ENCODE measurements at places on chromosomes 3 and 15.

- no peak for DNase-seq
These were observed 146.9 kb upstream of the RARB start for GRCh38 chr3:25281041-25281731.

DNA sequence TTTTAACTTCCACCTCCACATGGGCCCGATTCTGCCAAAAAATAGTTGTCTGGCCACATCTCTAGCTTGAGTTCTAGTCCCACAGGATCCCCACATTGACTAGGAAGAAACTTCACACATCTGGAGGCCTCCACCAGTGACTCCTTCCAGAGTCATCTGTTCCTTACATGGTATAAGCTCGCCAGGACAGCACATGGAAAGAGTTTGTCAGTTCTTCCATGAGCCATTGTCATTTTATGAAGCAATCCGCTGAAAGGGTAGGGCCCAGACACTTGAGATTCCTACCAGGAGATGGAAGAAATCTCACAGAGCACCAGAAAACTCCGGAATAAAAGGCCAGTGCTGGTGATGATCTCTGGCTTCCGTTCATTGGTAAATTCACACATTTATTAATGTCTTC is 350.5 kb upstream of the ICE2 start:
- DNase-seq, result no peak

DNA sequence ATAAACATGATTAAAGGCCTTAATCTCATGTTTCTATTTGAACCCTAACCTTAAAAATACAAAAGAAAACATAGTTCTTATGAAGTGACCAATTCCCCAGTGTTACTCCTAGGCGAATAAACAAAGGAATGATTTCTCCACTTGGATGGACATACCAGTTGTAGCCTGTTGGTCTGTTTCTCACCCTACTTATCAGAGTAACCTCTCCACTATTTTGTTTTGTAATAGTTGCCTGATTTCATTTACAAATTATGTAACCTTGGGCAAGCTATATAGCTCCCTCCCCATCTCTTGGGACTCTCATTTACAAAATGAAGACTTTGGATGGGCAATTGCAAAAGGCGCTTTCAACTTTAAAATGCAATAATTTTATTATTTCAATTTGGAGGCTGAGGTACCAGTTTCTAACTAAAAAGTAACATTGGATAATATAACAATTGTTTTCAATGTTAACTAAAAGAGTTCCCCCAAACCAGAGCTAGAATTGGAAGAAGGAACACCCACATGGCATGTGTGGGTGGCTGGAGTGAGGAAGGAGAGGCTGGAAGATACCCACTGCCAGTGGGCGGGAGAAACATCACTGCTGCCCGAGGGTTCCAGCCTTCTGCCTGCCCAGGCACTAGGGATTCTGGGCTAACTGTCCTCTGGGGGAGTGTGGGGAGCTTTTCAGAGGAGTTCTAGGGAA is 74.2 kb downstream of the RFTN1 start:
- DNase-seq, result no peak

- DNase-seq, result no peak
These were observed 52.0 kb downstream of the SNRK start for GRCh38 chr3:43338295-43338694.

All from activated gamma-delta T cell treated with Interleukin-2 at 50 U/mL for 16 hours (primary cell).